T-helper 1 cell (primary cell): ENCODE measurements at places on chromosomes 7 and 10.

DNA sequence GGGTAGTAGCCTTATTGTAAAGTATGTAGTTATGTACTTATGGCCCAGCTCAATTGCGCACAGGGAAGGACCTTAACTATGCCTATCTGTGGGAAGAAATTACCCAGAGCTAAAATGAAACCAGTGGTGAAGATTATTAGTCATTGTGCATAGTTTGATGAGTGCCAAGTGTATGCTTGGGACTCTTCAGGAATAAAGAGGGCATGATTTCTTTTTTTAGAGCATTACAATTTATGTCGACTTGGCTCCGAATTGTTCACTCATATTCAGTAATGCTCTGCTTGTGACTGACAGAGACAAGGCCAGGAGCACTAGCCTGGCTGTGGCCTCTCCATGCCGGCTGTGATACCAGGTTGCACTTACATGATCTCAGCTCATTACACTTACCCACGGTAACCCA, 269.5 kb downstream of the TRIL start:
- DNase-seq, result no peak

- no peak for DNase-seq
These were observed 218.4 kb upstream of the SEMA3D start for GRCh38 chr7:85405016-85405902.

DNA sequence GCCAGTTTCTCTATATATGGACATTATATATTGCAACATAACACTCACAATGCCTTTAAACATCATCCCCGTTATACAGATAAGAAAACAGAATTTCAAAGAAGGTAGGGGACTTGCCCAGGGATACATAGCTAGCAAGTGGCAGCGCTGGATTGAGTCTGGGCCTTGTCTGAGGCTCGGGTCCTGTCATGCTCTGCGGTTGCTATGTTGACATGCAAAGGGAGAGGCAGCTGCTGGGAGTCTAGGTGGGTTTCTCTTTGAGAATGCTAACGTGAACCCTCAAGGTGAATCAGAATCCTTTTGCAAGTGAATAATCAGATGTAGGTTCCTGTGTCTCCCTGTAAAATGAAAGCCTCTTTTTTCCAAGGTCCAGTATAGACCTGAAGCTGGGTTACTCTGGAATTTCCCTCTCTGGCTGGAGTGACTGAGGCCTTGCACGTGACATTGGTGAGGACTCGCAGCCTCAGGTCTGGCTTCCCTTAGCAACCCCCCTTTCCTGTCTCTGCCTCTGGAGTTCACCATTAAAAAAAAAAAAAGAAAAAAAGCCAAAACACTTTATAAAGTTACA, 38.9 kb downstream of the TCF7L2 start:
- no peak for DNase-seq

DNA sequence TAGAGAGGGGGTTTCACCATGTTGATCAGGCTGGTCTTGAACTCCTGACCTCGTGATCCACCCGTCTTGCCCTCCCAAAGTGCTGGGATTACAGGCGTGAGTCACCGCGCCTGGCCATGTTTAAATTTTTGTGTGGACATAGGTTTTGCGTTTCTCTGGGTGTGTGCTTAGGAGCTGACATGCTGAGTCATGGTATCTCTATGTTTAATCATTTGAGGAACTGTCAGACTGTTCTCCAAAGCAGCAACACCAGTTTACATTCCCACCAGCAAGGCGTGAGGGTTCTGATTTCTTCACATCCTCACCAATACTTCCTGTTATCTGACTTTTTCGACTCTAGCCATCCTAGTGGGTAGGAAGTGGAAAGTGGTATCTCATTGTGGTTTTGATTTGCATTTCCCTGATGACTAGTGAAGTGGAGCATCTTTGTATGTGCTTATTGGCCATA, 153.7 kb downstream of the DNAJB6 start:
- peak; percentile 36 for DNase-seq

DNA sequence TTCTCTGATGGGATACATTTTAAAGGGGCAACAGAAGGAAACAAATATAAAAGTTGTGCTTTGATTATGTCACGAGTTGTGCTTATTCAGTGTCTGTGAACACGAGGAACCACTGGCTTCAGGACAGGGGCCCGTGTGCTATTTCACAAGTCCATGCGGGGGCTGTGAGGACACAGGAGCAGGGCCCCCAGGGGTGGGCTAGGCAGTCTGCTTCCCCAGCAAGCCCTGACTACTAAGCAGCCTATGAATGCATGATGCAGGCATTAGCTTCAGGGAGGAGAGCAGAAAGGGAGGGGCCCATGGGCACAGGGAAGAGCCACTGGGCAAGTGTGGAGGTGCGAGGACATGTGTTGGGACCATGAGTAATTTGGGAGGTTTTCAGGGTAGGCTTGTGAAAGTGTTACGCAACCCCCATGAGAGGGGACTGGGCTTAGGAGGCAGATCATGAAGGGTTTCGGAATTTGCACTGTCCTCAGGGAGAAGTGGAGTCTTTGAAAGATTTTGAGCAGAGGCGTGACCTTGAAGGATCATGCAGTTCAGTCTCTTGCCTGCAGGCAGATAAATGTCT, 424.9 kb downstream of the CALN1 start:
- no peak for DNase-seq

GRCh38 chr7:93117327-93117726, 452 bp downstream of the SAMD9 start:
- no peak for DNase-seq
